ENCODE measurements at places on chromosomes 12 and 14.

DNA sequence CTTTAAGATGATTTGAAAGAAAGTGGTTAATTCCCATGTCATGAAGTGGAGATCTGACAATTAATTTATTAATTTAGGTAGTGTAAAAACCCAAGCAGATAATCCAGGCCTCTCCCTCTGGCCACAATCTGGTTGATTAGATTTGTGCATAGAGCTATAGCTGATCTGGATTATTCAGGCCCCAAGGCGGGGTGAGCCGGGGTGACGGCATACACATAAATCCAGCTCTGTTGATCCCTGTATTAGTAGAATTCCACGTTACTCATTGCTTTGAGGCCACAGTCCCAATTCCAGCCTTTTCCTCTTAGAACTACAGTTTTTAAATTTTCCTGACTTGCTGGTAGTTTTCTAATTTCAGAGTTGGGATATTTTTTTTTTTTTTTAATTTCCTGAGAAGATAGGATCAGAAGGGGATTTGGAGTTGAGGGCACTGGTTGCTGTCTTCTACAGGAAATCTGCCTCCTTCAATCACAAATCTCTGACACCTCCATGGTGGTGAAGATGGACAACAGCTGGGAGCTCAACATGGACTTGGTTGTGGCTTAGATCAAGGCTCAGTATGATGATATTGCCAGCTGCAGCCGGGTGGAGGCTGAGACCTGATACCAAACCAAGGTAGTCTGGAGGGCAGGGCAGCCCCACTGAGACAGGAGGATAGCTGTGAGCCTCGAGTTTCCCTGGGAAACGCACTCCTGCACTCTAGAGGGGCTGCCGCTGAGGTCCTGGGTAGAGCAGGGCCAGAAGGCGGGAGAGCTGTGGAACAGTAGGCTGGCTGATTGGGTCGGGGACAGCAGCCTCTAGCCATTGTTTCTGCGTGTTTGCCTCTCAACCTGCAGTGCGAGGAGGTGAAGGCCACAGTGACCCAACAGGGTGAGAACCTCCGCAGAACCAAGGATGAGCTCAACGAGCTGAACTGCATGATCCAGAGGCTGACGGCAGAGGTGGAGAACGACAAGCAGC is 19.4 kb downstream of the KRT85 start:
- DNase-seq: no peak

DNA sequence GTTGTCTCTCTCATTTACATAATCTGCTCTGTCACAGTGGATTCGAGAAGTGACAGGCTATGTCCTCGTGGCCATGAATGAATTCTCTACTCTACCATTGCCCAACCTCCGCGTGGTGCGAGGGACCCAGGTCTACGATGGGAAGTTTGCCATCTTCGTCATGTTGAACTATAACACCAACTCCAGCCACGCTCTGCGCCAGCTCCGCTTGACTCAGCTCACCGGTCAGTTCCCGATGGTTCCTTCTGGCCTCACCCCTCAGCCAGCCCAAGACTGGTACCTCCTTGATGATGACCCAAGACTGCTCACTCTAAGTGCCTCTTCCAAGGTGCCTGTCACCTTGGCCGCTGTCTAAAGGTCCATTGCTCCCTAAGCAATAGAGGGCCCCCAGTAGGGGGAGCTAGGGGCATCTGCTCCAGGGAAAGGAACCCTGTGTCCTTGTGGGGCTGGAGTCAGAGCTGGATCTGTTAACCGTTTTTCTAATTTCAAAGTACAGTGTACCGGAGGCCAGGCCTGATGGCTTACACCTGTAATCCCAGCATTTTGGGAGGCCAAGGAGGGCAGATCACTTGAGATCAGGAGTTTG is 5.1 kb downstream of the ERBB3 start:
- DNase-seq: peak; percentile 12

DNA sequence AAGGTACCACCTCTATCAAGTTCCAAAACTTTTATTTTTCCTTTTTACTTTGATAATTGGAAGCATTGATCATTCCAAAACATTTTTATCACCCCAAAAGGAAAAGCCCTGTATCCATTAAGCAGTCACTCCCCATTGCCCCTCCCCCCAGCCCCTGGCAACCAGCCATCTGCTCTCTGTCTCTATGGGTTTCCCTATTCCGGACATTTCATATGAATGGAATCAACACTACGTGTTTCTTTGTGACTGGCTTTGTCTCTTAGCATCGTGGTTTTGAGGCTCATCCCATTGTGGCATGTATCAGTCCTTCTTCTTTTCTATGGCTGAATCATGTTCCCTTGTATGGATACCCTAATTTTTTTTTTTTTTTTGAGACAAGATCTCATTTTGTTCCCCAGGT is 18.0 kb upstream of the PHETA1 start:
- DNase-seq: no peak

DNA sequence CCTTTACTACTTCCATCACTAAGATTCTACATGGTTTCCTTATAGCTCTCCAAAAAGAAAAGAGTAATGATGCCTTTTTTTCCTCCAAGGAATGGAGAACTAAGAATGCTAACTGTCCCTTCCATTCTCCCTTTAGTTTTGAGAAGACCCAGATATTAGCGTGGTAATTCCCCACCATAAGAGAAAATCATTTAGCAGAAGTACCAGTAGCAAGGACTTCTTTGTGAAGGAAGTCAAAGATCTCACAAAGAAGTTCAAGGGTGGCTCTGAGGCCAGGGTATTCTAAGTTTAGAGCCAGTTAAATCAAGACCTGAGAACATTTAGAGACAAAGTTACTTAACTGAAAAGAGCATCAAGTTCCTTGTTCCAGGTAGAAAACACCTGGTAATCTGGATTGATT is 7.3 kb downstream of the USP15 start:
- DNase-seq: no peak

DNA sequence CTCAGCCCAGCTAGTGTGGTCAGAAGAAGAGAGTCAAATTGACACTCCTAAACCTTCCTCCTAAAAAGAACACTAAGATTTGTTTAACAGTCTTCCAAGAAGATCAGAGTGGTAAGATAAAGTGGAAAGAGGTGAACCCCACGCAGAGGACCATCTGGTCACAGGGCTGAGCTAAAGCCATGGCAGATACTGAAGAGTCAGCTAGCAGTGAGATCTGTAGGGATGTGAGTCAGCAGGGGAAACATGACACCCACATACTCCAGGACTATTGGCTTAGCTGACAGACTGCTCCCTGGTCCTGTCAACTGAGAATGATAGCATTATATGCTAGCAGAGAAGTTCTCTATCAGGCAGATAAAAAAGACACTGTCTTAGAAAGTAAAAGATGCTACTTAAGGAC is 269.4 kb upstream of the ALG10 start:
- DNase-seq: no peak

- DNase-seq: peak; percentile 99
Observed at GRCh38 chr14:103333754-103334643, at the start of gene EIF5. Gene EIF5 (plus strand): TSS chr14:103334237. CDS start chr14:103335861, 1,624 bp downstream.

GRCh38 chr12:10957741-10958140 is 18.7 kb upstream of the TAS2R14 start:
- DNase-seq: no peak

DNA sequence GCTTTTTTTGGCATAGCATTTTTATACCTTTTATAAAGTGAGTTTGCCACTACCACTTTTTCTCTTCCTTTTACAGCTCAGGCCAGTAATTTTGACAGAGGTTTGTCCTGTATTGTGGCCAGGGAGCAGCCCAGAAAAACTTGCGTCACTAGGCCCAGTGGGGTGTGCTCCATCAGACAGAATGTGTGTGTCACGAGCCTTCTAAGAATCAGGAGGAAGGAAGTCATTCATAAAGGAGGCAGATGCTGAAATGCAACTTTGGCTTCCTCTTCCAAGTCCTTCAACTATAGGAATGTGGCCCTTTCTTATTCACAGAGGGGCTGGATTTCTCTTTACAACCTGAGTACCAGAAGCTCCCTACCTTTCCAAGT is 10.1 kb upstream of the RAB35 start:
- DNase-seq: no peak

DNA sequence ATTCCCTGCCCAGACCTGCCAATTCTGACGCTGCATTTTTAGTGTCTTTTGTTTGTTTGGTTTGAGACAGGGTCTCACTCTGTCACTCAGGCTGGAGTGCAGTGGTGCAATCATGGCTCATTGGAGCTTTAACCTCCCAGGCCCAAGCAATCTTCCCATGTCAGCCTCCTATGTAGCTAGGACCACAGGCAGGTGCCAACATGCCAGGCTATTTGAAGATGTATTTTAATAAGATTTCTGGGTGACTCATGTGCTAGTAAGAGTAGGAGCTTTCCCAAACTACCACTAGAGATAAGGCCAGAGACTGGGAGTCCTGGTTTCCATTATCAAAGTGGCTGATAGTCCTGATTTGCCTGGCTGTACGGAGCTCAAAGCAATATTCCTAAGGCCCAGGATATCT is 693.3 kb downstream of the MED13L start:
- no peak for DNase-seq

- no peak for DNase-seq
Observed at GRCh38 chr14:51302295-51303030, 62.4 kb downstream of the TMX1 start.

DNA sequence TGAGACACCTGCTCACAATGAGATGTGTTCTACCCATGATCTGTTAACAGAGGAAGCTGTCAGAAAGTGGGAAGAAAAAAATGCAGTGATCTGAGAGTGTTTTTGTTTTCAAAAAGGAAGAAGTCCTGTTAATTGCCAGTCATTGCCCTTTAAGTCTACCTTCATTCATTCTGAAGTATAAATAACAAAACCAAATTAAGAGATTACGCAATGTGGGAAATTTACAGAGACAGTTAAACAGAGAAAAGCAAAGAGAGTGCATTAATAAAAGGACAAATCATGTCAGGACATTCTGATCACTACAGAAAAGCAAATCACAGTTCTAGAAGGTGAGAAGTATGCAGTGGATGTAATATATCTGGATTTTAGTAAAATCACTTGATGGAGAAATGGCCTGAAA is 154.2 kb downstream of the NRXN3 start:
- no peak for DNase-seq

DNA sequence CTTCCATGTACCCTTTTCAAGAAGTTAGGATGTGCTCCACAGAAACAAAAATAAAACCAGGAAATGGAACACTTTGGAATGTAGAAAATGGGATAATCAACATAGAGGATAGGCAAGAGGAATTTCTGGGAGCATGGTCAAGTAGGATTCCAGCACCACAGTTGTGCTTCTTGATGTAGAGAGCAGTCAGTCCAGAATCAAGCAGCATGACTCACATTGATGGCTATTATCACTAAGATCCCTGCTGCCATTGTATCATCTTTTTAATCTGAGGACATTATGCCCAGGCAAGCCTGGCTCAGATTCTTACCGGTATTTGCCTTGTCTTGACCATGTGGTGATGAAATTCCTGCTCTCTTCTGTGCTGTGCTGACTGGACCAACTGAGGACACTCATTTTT is 5.7 kb downstream of the ETFRF1 start:
- DNase-seq: no peak

DNA sequence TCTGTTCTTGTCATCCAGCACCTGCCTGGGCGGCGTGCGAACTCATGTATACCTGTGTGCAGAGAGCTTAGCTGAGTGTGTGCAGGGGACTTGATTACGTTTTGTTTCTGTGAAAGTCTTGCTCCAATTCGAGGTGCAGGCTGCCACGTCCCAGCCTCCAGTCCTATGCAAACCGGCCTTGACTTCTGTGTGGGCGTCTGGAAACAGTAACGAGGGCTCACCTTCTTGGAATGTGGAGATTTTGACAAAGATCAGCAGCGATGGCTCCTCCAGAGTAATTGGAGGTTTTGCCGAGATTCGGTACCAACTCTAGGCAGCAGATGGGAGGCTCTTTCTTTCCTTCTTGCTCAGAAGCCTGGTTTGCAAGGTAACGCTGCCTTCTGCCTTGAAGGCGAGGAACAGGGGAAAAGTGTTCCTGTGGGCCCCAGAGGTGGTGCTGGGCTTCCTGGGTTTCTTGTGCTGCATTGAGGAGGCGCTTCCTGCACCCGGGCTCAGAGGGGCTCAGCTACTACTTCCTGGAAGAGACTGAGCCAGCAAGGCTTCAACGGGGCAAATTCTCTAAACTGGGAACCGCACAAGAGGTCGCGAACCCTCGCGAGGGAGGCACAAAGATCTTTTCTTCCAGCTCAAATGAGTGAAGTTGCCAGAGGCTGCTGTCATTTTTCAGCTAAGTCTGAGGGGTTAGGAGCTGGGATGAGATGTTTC is 249.0 kb downstream of the AACS start:
- DNase-seq: no peak

DNA sequence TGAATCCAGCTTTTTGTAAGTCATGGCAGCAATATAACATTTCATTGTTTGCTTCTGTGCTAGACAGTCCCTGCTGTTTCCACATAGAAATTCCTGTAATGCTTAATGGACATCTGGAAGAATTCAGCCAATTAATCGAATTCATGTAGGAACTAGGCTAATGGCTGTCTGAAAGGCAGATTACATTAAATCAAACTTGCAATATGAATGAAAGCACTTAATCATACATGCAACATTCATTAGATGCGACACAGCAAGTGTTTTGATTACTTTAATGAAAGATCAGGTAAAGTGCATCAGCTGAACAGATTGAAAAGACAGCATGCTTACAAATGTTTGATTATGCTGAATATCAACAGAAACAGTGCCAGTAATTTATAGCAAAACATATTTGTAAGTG is 24.1 kb upstream of the INSM2 start:
- no peak for DNase-seq

DNA sequence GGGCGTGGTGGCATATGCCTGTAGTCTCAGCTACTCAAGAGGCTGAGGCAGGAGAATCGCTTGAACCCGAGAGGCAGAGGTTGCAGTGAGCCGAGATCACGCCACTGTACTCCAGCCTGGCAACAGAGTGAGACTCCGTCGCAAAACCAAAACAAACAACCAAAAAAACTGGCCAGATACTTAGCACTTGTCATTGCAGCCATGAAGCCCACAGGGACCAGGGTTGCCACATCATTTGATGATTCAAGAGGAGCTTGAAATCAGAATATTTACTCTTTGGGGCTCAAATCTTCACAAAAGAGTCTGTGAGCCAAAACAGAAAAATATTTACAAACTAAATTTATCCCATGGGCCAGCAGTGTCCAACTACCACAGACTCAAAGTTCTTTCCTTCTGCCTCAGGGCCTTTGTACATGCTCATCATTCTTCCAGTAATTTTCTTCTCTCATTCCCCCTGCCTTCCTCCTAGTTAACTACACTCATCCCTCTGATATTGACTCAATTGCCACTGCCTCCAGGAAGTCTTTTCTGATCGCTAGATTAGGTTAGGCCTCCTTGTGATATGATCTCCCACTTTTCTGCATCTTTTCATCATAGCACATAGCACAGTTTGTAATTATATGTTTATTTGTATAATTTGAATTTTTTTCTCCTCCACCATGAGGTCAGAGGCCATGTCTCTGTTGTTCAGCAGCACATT is 130.8 kb upstream of the PLEKHG7 start:
- DNase-seq: no peak

DNA sequence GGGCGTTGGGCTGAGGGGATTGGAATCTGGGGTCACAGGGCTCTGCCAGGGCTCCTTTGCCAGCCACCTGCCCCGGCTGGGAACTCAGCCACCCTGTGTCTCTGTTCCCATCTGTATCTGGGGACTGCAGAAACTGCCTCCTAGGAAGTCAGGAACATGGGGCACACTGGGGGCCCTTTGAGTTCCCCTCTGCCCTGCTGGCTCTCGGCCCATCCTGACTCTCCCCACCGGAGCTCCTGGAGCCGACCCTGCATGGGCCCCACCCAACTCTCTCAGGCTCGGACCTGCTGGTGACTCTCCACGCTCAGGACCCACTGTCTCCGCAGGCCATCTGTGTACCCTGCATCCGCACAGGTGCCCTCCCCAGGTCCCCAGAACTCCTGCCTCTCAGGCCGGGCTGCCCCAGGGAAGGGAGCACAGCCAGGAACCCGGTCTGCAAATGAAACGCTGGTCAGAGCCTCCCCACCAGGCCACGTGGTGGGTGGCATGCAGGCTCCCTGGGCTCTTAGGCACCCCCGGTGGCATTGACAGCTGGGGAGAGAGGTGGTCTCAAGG is 82.8 kb downstream of the KIF26A start:
- DNase-seq: no peak

Data from CD4-positive, alpha-beta T cell treated with Interleukin-6 at 100 ng/mL for 8 hours (primary cell).